ENCODE measurements at places on chromosomes 1 and 21. TPM values are rescaled to one million over a fixed set of nuclear protein-coding genes. Genes with fewer than 3 reads are reported as not detected.

Gene ZNF692
- 46.4 TPM for polyA plus RNA-seq

Gene PGM1
- polyA plus RNA-seq = 58.9 TPM

Gene ORC1
- polyA plus RNA-seq = 0.22 TPM

Gene BATF3
- 3.8 TPM for polyA plus RNA-seq

Gene TSPAN1
- polyA plus RNA-seq = 40.3 TPM

Gene MTARC1
- polyA plus RNA-seq = 41.3 TPM

Gene TAS1R3
- polyA plus RNA-seq = 0.33 TPM

Gene SORT1
- 11.4 TPM for polyA plus RNA-seq

Gene PTGFRN
- polyA plus RNA-seq = 26.9 TPM

Data from small intestine (tissue), 16 donors.